ENCODE measurements at places on chromosomes 7 and 10.

GRCh38 chr10:44660271-44660670, 250.9 kb upstream of the TMEM72 start:
- DNase-seq, result no peak

GRCh38 chr7:16921644-16922257, 40.0 kb upstream of the AGR3 start:
- no peak for DNase-seq

GRCh38 chr10:52318136-52318701, 4.1 kb downstream of the DKK1 start:
- no peak for DNase-seq

- no peak for DNase-seq
Observed at GRCh38 chr7:90726623-90727022, 130.5 kb downstream of the CDK14 start.

DNA sequence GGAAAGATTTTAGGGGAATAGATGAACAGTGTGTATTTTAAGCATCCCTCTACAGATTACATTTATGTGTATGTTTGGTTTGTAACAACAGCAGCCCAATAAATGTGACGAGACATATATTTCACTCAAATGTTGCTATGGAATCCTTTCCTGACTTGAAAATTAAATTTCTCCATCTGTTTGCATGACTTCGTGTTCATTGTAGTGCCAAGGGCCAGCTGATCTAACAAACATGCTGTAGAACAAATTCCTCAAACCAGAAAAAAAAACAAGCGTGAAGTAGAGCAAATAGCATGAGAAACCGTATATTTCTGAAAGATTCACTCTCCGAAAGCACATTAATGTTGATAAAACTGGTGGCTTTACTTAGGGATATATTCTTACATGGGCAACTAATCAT, 87.8 kb downstream of the NRCAM start:
- no peak for DNase-seq

- no peak for DNase-seq
Observed at GRCh38 chr10:113228530-113228929, 278.5 kb downstream of the TCF7L2 start.

DNA sequence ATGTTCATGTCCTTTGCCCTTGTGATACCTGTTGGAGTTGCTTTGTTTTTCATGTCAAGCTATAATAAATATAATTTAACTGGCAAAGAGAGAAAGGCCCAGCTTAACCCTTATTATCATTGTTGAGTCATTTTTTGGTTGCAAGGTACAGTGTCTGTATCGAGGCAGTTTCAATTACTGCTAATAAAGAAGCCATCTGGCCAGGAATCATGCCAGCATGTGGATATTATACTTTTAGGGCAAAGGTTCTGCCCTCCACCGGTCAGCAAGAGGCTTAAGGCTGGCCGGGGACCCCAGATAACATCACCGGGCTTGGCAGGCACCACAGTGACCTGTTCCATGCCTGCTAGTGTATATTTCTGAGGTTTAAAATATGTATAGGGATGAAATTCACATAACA, 9.0 kb upstream of the CYP3A4 start:
- no peak for DNase-seq

DNA sequence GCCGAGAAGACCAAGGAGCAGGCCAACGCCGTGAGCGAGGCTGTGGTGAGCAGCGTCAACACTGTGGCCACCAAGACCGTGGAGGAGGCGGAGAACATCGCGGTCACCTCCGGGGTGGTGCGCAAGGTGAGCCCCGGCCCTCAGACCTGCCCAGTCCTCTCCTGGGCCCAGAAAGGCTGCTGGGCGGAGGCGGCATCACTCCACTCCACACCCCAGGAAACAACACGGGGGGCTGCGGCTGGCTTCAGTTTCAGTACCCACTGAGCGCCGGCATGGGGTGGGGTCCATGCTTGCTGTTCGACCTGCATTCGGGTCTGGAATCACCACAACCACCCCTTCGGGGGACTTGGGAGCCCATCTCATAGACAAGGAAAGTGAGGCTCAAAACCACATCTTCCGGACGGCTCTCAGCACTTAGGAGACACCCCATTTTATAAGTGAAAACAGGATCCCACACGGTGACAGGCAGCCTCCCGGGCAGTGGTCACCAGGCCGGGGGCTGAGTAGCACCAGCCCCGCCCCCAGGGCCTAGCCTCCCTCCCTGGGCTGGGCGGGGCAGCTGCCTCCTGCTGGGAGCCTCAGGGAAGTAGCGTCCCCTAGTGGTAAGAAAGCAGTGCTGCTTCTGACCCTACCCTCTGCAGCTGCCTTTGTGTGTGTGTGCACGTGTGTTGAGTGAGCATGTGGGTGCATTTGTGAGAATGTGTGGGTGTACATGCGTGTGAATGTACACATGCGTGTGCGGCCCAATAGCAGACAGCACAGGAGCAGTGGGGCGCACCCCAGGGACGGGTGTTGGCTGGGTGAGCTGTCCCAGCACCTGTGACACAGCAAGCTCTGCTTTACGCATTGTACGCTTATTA, 1.8 kb downstream of the SNCG start:
- no peak for DNase-seq

- no peak for DNase-seq
Observed at GRCh38 chr10:129335942-129336341, 131.1 kb upstream of the MGMT start.

GRCh38 chr7:49396229-49396628, 377.2 kb upstream of the VWC2 start:
- no peak for DNase-seq

DNA sequence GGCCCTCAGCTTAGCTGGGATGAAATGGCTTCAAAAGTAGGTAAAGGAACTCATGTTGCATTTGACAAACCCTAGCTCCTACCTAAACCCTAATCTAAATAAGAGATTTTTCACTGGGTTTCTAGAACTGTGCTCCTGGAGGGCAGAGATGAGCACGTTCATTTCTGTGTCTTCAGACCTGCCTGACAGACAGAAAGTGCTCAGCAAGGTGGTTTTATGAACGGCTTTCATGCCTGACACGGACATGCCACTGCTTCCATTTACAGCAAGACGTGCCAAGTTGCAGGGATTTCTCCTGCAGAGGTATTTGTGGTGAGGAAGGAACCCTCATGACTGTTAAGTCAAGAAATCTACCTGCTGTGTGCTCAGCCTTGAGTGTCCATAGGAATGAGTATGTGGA, 83.5 kb upstream of the KMT2C start:
- no peak for DNase-seq

DNA sequence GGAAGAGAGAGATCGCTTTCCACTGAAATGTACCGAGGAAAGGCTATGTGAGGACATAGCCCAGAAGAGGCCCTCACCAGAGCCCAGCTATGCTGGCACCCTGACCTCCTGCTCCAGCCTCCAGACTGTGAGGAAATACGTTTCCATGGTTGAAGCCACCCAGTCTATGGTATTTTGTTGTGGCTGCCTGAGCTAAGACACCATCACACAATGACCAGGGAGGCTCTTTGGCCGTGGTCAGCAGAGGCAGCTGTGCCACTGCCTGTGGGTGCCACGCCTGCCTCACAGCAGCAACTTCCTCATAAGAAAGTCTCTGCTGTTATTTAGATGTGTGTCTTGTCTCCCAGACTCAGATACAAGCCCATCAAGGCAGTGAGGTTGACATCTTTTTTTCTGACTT, 182.7 kb upstream of the PLXNA4 start:
- DNase-seq, result no peak

DNA sequence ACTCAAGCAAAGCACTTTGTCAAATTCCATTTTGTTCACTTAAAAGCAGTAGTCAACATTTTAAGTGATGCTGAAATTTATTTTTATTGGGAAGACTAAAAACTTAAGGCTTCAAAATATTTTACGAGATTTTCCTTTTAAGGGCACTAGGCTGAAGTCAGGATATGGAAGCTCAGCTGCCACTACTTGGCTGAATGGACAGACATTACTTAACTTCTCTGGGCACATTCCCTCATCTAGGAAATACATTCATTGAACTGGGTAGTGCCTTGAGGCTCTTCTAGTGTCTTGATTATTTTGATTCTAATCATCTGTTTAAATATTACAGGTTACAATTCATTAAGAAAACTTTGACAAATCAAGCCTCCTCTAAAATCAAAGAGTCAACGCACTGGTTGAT, 11.1 kb downstream of the MEOX2 start:
- DNase-seq, result no peak

DNA sequence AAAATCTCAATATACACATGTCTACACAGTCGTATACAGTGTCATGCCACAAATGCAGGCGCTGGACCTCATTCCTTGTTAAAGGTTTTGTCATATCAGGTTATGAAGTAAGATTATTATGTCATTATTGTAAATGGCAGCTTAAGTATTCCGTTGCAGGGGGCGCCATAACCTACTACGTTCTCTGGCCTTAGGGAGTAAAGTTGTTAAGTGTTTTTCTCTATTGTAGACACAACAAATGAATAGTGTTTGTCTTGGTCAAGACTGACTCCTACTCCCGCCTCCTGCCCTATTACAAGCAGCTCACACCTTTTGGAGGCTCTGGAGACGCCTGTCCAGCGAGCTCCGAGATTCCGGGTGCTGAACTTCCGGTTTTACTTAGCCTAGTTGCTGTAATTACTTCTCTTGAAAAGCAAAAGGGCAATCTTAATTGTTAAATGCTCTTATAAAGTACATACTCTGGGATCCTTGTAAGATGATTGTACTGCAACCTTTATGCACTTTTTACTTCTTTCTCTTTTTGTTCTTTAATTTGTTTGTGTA, 994 bp downstream of the GATAD1 start:
- peak; percentile 57 for DNase-seq

DNA sequence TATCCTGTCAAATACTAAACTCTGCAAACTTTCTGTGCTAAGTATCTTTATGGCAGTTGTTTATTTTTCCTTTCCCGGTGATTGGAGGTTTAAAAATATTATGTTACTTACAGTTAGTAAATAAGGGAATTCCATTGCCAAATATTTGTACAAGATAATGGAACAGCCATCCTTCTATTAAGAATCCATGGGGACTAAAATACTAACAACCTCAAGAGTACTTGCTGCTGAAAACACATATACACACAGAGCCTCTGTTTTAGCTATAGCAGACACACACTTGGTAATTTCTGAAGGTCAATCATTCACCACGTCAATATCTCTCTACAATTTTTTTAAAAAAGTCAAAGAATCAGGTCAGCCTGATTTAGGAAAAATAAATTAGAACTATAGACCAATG, 32.4 kb downstream of the TSPAN12 start:
- no peak for DNase-seq

DNA sequence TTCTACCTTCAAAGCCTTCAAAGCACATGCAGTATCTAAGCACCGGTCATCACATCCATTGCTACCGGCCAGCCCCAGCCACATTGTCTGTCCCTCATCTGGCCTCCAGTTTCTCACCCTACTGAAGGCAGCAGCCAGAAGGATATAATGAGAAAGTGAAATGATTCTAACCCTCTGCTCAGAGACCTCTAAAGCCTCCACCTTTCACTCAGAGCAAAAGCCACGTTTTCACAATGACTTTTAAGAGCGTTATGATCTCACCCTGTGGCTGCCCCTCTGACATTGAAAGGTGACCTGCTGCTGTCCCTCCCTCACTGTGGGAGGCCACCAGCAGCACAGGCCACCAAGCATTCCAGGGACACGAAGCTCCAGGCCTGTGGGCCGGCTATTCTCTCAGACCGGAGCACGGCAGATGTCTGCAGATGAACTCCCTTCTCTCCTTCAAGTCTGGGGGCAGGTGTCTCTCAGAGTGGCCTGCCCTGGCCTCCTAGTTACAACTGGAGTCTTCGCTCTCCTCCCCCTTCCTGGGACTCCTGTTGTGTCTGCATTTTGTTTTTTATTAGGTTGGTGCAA, 94.9 kb upstream of the EEPD1 start:
- DNase-seq, result no peak

DNA sequence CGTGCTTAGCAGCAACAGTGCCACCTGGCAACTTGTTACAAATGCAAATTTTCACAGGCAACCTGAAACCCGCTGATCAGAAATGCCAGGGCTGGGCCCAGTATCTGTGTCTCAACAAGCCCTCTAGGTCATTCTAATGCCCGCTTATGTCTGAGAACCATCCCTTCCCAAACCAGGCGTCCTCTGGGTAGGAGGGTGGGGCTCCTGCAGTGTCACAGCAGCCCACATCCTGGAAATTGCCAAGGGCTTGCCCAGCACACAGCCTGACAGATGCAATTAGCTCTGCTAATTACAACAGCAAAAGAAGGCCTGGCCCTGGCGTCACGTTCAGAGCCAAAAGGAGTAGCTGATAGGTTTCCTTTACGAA, 15.9 kb downstream of the ITPRIP start:
- no peak for DNase-seq

- no peak for DNase-seq
Observed at GRCh38 chr10:74936577-74937265, 110.3 kb downstream of the KAT6B start.

GRCh38 chr10:85926986-85927385, 439.6 kb downstream of the GRID1 start:
- DNase-seq, result no peak

GRCh38 chr10:35276889-35277288, 59.4 kb upstream of the CCNY start:
- no peak for DNase-seq

GRCh38 chr7:132504852-132505251, 71.4 kb downstream of the PLXNA4 start:
- DNase-seq, result no peak

DNA sequence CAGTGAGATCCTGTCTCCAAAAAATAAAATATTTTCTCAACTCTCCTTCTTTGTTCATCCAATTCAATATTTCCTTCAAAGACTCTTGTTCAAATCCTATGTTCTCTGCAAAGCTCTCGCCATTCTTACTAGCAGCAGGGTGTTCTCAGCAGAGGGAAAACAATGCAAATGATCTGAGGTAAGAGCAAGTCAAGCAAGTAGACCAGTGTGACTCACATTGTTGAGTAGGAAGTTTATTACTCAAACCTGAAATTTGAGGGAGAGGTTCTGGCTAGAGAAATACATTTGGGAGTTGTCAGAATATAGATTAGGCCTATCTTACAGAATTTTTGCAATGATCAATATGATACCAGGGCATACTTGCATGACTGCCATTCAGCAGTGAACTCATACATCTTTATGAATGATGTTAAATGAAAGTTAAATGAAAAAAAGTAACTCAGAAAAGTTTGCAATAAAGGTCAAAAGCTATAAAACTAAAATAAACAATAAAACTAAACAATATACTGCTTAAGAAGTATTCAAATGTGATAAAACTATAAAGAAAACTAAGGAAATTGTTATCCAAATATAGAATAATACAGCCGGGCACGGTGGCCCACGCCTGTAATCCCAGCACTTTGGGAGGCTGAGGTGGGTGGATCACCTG, 5.8 kb downstream of the IDE start:
- DNase-seq, result no peak

- DNase-seq, result no peak
Observed at GRCh38 chr7:28481091-28481926, 69.0 kb downstream of the CREB5 start.

DNA sequence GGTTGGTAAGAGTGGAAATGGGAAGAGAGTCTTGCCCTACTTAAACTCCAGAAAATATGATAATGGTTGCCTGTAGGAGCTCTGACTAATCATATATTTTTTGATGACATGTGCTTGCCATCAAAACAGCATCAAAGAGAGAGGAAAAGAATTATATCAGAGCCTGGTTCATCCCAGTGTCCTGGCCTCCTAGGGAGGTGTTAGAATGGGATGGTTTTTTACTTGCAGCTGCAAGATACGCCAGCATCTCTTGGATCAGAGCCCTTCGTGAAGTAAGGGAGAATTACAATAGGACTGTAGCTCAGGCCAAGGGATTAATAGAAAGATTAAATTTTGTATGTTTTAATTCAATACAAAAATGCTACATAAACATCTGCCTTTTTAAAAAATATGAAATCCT, 177.6 kb upstream of the HDAC9 start:
- DNase-seq, result no peak

Data from ureter (tissue), 1 donor.